ENCODE measurements at places on chromosomes 3 and 15.

DNA sequence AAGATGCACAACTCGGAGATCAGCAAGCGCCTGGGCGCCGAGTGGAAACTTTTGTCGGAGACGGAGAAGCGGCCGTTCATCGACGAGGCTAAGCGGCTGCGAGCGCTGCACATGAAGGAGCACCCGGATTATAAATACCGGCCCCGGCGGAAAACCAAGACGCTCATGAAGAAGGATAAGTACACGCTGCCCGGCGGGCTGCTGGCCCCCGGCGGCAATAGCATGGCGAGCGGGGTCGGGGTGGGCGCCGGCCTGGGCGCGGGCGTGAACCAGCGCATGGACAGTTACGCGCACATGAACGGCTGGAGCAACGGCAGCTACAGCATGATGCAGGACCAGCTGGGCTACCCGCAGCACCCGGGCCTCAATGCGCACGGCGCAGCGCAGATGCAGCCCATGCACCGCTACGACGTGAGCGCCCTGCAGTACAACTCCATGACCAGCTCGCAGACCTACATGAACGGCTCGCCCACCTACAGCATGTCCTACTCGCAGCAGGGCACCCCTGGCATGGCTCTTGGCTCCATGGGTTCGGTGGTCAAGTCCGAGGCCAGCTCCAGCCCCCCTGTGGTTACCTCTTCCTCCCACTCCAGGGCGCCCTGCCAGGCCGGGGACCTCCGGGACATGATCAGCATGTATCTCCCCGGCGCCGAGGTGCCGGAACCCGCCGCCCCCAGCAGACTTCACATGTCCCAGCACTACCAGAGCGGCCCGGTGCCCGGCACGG, 991 bp downstream of the SOX2 start:
- no peak for DNase-seq

DNA sequence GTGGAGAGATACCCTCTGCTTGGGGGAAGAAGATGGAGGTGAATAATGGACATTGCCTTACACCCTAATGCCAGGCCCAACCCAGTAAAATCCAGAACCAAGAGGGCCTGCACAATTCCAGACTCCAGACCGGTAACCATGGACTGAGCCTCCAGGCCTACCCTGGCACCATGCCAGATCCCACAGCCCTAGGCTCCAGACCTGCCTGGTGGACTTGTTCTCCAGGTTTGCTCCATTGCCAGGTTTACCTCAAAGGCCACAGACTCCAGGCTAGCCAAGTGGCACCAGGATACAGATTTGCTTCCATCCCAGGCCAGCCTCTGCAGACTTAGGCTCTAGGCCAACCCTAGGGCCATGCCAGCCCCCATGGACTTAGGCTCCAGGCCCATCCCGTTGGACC, 14.0 kb downstream of the PLCH1 start:
- no peak for DNase-seq

DNA sequence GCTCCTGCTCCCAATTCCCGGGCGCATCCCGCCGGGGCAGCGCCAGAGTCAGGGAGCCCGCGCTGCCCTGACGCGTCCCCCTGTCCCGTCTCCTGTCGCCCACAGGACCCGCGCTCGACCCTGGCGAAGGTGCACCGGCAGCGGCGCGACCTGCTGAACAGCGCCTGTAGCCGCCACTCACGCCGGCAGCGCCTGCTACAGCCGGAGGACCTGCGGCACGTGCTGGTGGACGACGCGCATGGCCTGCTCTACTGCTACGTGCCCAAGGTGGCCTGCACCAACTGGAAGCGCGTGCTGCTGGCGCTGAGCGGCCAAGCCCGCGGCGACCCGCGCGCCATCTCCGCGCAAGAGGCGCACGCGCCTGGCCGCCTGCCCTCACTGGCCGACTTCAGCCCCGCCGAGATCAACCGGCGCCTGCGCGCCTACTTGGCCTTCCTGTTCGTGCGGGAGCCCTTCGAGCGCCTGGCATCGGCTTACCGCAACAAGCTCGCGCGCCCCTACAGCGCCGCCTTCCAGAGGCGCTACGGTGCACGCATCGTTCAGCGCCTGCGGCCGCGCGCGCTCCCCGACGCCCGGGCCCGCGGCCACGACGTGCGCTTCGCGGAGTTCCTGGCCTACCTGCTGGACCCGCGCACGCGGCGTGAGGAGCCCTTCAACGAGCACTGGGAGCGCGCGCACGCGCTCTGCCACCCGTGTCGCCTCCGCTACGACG, 16.9 kb downstream of the C3orf22 start:
- peak; percentile 6 for DNase-seq

DNA sequence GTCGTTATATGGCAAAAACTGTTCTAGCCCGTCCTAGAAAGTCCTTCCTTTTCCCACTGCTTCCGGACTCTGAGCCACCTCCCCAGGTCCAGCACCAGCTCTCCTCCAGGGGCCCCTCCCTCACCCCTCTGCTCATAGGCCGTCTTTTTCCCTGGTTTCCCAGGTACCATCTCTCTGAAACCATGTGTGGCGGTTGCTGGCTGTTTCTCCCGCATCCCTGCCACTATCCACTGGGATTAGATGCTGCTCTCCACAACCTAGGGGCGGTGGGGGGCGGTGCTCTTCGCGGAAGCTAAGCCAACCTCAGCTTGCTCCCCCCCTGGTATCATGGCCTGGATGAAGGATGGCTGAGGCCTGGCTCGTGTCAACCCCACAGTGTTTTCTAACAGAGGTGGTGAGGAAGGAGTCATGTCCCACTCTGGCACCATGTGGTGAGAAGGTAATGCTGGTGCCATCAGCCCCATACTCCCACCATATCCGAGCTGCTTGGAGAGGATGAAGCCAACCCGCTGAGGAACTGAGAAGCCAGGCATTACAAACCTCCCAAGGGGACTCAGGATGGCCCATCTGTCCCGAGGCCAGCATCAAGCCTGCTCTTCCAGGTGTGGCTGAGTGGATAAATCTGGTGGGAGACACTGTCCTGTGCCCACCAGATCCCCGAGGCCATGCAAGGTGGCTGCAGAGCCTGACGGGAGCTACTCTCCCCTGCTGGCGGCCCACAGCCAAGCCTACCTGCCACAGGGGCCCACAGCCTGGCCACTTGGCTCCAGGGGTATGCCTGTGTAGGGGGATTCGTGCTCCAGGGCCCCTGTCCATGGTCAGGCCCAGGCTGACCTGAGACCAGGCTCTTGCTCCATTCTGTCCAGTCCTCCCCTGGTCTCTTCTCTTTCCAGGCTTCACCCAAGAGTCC, 27.9 kb upstream of the SLC41A3 start:
- DNase-seq, result no peak

GRCh38 chr3:21665444-21666100, 85.4 kb downstream of the ZNF385D start:
- no peak for DNase-seq

- no peak for DNase-seq
Observed at GRCh38 chr3:123068601-123069381, 2.0 kb downstream of the PDIA5 start.

GRCh38 chr15:39584662-39585388, 3.9 kb downstream of the THBS1 start:
- no peak for DNase-seq

DNA sequence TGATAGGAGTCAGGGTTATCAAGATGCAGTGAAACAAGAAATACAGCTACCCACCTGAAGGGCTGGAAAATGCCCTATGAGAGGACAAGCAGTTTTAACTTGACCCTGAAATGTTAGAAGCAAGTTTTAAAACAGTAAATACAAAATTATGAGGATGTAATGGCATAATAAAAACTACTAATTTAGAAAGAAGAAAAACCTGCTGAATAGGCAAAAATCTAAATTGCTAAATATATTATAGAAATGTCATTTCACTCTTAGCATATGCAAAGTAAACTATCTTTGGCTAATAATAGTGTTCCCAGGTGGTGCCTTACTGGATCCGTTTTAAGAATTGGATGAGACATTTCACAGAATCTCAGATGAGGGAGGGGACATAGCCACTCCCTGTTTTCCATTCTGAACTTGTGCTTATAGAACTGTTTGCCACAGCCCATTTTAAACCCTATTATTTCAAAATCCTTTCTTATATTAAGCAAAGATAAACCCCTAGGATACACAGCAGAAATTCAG, 294.6 kb downstream of the LSAMP start:
- DNase-seq, result no peak

- DNase-seq, result no peak
Observed at GRCh38 chr3:132405188-132405587, 12.1 kb upstream of the DNAJC13 start.

DNA sequence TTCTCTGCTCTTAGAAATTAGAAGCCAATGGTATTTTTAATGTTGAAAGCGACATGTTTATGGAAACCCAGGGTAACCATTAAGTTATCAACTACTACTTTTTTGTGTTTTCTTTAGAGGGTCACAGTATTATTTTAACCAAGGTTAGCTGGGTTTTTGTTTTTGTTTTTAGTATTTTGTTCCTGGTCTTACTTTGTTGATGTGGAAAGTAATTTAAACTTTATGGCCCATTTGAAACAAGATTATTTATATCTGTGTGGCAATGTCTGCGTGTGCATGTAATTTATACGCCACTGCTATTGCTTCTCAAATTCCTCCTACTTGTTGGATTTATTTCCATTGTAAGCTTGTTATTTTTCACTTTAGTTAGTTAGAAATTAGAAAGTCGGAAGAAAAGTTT, 722.1 kb upstream of the NR2F2 start:
- DNase-seq, result no peak

DNA sequence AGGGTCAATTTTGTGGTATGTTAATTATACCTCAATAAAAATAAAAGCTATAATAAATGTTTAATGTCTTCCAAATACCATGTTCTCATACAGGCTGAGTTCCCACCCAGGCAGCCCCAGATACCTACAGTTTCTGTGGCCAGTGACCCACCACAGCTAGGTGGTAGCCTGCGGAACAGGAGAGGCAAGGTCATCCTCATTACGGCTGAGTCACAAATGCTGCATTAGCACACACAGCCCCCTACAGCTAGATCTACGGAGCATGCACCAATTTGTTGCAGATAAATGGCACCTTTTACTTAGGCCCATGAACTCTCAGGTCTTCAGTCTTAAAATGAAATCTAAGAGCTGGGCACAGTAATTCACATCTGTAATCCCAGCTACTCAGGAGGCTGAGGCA, 5.1 kb downstream of the SPATA12 start:
- DNase-seq, result no peak

- no peak for DNase-seq
Observed at GRCh38 chr15:59115047-59115446, 10.1 kb downstream of the CCNB2 start.

- DNase-seq, result no peak
Observed at GRCh38 chr15:28185148-28185895, 86.2 kb upstream of the OCA2 start.

DNA sequence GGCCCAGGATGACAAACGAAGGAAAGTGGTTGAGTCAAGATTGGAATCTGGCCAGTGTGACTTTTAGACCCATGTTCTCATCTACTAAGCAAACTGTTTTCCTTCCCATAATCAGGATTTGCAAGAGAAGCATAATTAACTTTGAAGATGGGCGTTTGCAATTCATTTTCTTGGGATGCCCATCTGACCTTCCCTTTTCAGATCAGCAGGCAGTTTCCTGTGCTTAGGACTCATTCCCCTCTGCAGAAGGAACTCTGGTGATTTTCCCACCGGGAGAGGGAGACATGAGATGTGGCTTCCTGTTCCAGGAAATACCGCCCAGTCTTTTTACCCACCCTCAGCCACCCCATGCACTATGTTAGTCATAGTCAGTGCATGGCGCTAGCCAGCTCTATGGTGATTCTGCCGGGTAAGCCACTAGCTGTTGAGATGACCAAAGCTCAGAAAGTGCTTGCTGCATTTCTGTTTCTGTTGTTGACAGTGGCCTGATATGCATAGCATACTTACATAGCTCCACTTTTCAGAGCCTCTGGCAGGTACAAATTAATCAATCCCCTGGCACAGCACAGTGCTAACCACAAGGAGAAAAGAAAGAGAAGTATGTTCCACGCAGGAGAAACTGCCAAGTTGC, 129.4 kb downstream of the VGLL4 start:
- no peak for DNase-seq

GRCh38 chr3:113867506-113867905, 28.9 kb downstream of the GRAMD1C start:
- no peak for DNase-seq

GRCh38 chr15:22989576-22990477, 9.7 kb upstream of the CYFIP1 start:
- DNase-seq, result no peak

GRCh38 chr3:185639632-185640206, 53.6 kb downstream of the SENP2 start:
- no peak for DNase-seq

DNA sequence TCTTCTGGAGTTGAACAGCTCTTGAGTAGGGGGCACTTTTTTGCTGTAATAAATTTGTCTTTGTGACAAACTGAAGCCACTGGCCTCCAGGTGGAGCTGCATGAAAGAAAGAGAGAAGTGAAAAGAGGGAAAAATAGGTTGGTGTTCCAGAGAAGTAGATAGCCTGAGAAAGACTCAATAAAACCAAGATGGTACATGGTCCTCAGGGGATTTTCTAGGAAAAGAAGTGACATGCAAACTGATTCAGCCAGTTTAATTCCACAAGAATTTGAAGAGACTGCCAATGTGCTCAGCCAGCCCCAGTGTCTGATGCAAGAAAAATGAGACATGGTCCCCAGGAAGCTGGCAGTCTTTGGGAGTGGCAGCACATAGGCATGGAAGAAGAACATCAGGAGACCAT, 152.7 kb downstream of the CD47 start:
- DNase-seq, result no peak

DNA sequence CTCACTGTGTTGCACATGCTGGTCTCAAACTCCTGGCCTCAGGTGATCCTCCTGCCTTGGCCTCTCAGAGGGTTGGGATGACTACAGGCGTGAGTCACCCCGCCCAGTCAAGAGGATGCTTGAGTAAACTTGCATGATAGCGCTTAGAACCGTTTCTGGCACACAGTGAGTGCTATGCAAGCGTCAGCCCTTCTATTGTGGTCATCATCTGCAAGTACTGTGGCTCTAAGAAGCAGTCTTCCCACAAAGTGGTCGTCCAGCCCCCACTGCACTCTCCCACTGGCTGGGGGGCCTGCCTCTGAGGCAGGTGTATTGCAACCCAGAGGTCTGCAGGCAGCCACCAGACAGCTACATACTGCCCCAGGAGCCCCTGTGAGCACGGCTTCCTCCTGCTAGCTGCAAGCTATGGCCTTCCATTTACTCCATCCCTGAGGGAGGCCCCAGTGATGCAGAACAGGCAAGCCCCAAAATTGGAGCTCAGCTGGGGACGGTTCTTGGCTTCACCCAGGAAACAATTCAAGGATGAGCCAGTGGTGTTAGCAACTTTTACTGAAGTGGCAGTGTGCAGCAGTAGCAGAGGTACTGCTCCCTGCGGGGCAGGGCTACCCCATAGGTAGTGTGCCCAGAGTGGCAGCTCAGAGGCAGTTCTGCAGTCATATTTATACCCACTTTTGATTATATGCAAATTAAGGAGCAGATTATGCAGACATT, 95.4 kb downstream of the LSM3 start:
- no peak for DNase-seq
